Mesothelial cell of epicardium (in vitro differentiated cells): ENCODE measurements at places on chromosomes 12 and 14.

DNA sequence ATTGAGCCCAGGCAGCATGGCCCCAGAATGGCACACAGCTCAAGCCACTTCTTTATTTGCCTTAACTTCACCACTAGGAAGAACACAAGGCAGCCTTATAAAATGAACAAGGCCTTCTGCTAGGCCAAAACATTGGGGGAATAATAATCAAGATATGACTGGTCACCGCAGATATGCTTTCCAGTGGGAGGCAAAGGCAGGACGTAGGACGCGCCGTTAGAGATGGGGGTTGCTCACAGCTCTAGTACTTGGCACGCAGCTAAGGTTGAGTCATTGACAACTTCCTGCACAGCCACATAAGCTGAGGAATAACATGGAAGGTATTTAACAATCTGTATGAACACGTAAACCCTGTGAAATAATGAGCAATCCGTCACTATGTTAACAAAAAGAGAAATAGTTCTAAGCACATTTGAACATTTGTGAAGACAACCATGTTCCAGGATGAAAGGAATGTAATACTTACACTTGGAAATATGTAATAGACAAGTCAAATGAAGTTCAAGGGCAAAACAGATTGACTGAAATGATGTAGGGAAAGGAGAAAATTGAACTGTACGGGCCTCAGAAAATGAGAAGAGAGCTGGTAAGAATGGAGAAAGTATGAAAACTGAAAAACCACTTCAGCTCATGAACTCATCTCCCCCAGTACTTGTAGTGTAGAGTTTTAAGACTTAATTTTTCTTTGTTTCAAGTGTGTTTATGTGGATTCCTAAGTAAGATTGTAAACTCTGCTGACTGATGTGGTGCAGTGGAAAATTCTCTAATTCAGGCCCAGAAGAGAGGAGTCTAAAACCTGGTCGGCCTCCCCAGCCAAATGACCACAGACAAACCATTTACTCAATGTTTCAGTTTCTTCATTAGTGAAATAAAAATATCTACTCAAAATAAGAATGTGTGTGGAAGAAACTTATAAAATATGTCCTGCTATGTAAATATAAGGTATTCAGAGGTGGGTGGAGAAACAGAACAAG, 59.3 kb upstream of the CCDC91 start:
- H3K4me1 ChIP-seq, result peaks cover 40% of the 10 kb centered on the region
- H3K27ac ChIP-seq, result peak overlapping the region; percentile 77
- no peaks in the 10 kb centered on the region for H3K27me3 ChIP-seq
- H3K36me3 ChIP-seq, result no peaks in the 10 kb centered on the region
- DNase-seq, result peak; percentile 37

GRCh38 chr14:68873376-68873775, 80.5 kb upstream of the ZFP36L1 start:
- H3K4me1 ChIP-seq, result no peaks in the 10 kb centered on the region
- no peak for DNase-seq
- no peak overlapping the region for H3K4me3 ChIP-seq
- no peaks in the 10 kb centered on the region for H3K27me3 ChIP-seq
- peaks cover 58% of the 10 kb centered on the region for H3K36me3 ChIP-seq

- H3K4me3 ChIP-seq, result no peak overlapping the region
- DNase-seq, result no peak
Measured at GRCh38 chr12:51071663-51072062, 11.7 kb downstream of the CSRNP2 start.

GRCh38 chr14:71202881-71203280, 295.6 kb downstream of the PCNX1 start:
- DNase-seq, result no peak
- peaks cover 16% of the 10 kb centered on the region for H3K4me1 ChIP-seq
- peaks cover 1% of the 10 kb centered on the region for H3K27me3 ChIP-seq
- no peak overlapping the region for H3K4me3 ChIP-seq
- no peaks in the 10 kb centered on the region for H3K36me3 ChIP-seq

DNA sequence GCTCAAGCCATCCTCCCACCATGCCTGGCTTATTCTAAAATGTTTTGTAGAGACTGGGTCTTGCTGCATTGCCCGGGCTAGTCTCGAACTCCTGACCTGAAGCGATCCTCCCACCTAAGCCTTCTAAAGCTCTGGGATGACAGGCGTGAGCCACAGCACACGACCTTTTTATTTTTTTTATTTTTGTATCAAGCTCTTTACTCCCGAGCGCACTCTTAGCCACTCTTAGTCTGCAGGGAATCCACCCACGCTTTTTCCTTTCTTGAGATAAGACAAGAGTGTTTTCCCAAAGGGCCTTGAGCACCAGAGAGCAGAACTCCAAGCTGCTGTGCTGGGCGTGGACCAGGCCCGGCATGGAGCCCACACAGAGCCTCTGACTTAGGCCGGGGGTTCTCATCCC, 23.4 kb downstream of the MAP1LC3B2 start:
- H3K27ac ChIP-seq, result peak overlapping the region; percentile 79
- no peak overlapping the region for H3K4me3 ChIP-seq
- H3K4me1 ChIP-seq, result peaks cover 7% of the 10 kb centered on the region
- H3K36me3 ChIP-seq, result no peaks in the 10 kb centered on the region
- H3K27me3 ChIP-seq, result no peaks in the 10 kb centered on the region
- DNase-seq, result no peak

GRCh38 chr12:12201274-12201758, 65.5 kb downstream of the LRP6 start:
- peaks cover 57% of the 10 kb centered on the region for H3K36me3 ChIP-seq
- no peak for DNase-seq
- H3K4me1 ChIP-seq, result no peaks in the 10 kb centered on the region
- H3K27ac ChIP-seq, result no peak overlapping the region

GRCh38 chr12:109359131-109359690, 11.5 kb downstream of the MYO1H start:
- peaks cover 15% of the 10 kb centered on the region for H3K27me3 ChIP-seq
- H3K27ac ChIP-seq, result no peak overlapping the region
- no peak overlapping the region for H3K4me3 ChIP-seq
- DNase-seq, result no peak
- peaks cover 18% of the 10 kb centered on the region for H3K4me1 ChIP-seq
- H3K36me3 ChIP-seq, result no peaks in the 10 kb centered on the region

DNA sequence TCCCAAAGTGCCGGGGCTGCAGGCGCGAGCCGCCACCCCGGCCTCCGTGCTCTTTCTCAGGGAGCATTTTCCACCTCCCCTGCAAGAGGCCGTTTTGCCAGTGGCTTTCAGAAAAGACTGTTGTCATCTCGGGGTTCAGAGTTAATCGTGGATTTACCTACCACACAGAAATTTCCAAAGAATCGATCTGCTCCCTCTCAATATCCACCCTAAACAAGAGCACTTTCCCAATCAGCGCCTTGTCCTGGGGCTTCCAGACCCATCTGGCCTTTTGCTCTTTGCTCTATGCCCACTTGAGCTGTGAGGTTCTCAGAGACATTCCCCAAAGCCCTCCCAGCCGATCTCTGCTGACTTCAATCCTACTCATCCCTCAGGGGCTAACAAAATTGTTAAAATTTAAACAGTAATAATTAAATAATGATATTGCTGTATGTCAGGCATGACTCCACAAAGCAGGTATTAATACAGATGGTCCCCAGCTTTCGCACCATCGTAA, 86.6 kb downstream of the NINJ2 start:
- no peak overlapping the region for H3K4me3 ChIP-seq
- H3K27ac ChIP-seq, result no peak overlapping the region
- no peaks in the 10 kb centered on the region for H3K27me3 ChIP-seq

- no peaks in the 10 kb centered on the region for H3K36me3 ChIP-seq
- no peak for DNase-seq
- H3K4me1 ChIP-seq, result peaks cover 18% of the 10 kb centered on the region
- H3K27me3 ChIP-seq, result no peaks in the 10 kb centered on the region
- peak overlapping the region; percentile 35 for H3K27ac ChIP-seq
- no peak overlapping the region for H3K4me3 ChIP-seq
Measured at GRCh38 chr12:88733008-88733407, 152.7 kb upstream of the KITLG start.

DNA sequence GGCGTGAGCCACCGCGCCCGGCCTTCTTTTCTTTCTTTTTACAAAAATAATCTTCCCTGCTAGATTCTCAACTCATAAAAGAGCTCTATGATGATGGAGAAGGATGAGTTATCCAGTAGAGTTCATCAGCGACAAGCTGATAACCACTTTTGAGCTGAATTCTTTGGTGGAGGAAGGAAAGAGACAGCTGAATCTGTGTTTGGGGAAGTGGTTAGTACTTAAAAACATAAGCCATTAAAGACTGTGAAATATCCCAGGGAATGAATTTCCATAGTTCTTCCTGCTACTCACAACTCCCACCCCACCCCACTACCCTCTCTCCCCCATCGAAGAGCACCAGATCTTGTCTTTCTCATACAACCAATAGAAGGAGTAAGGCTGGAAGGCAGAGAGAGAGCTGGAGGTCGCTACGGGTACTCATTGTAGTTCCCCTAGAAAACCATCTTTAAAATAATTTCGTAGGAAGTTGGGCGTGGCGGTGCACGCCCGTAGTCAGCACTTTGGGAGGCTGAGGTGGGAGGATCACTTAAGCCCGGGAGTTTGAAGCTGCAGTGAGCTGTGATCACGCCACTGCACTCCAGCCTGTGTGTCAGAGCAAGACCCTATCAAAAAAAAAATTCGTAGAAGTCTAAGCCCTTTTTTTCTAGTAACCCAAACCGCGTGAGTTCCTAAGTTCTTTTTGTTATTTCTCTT, 647 bp upstream of the ESPL1 start:
- no peak for DNase-seq
- no peaks in the 10 kb centered on the region for H3K27me3 ChIP-seq
- H3K27ac ChIP-seq, result peak overlapping the region; percentile 93

DNA sequence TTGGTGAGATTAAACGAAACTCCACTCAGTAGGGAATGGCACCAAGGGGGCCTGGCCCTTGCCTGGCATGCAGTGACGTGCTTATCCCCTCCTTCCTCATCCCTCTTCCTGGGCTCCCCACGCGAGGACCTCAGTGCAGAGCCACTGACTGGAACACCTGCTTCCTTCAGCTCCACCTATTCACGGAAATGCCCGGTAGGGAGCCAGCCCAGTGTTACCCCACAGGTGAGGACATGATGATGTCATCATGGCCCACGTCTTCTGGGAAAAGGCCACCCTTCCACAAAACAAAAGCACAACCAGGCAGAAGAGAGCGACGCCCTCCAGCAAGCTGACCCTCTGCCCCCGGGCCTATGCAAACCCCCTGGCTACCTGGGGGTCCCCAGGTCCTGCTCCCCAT, 42.1 kb downstream of the CCDC85C start:
- no peaks in the 10 kb centered on the region for H3K27me3 ChIP-seq
- H3K4me3 ChIP-seq, result no peak overlapping the region
- peaks cover 2% of the 10 kb centered on the region for H3K36me3 ChIP-seq
- peaks cover 72% of the 10 kb centered on the region for H3K4me1 ChIP-seq
- H3K27ac ChIP-seq, result peak overlapping the region; percentile 80

DNA sequence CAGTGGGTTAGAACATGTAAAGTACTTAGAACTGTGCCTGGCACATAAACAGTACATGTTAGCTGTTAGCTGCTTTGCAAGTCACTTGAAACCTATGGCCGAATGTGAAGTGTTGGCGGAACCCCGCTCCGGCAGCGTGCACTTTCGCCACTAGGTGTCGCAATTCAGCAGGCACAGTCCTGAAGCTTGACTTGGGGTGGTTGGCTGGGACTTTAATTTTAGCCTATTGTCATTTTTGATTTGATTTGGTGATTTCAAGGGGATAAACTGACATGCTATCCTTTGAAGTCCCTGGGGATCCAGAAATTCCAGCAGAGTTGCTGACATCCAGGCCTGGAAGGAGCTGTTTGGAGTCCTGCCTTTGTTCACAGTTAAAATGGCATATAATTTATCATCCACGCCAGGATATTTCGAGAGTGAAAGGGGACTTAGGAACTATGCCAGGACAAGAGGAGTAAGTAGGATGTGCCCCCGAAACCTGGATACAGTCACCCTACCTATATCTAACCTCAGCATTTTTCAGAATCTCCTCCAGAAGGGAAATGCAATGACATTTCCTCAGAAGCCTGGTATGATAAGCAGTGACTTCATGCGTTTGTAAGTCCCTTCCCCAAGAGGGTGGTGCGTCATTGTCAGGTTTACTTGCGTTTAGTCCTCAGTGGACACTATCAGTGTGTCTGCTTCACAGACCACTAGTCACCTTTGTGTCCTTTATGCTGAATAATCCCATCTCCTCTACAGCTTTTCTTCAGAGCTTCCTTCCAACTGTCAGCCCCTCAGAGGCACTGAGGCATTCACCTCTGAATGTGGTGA, 3.5 kb upstream of the TSPAN9 start:
- DNase-seq, result peak; percentile 93
- H3K27me3 ChIP-seq, result no peaks in the 10 kb centered on the region
- H3K4me3 ChIP-seq, result no peak overlapping the region

DNA sequence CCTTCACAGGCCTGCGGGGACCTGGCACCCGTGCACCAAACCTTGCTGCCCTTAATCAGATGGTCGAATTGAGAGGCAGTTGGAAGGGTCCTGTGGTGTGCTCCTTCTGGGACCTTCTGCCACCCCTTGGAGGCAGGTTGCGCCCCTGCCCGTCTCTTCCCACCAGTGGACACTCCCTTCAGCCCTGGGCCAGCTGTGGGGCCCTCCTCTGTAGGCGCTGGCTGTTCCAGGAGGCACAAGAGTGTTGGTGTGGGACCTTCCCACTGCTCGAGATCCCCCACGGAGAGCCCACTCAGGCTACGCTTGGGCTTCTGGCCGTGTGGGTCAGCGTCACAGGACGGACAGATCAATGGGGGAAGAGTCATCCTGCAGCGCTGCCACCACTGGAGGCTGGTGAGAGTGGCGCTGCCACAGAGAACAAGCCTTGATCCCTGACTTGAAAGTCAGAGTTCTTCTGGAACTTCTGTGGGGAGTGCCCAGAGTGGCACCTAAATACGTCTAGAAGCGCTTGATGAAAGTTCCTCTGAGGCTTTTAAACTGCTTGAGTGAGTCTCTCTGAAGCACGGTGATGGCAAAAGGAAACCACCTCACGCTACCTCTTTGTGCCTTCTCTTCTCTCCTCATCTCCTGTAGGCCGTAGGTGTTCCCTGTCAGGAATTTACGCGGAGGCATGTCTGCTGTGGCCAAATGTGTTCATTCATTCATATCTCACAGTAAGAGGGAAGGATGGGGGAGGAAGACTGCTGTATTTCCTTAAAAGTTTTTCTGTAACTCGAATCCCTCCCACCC, 48.3 kb downstream of the TRAF3 start:
- H3K27me3 ChIP-seq, result no peaks in the 10 kb centered on the region
- no peak overlapping the region for H3K27ac ChIP-seq
- DNase-seq, result no peak
- H3K4me1 ChIP-seq, result peaks cover 20% of the 10 kb centered on the region

- H3K36me3 ChIP-seq, result no peaks in the 10 kb centered on the region
- no peaks in the 10 kb centered on the region for H3K27me3 ChIP-seq
- no peak for DNase-seq
- no peaks in the 10 kb centered on the region for H3K4me1 ChIP-seq
- no peak overlapping the region for H3K27ac ChIP-seq
- no peak overlapping the region for H3K4me3 ChIP-seq
Measured at GRCh38 chr12:19801941-19802340, 362.6 kb downstream of the AEBP2 start.

GRCh38 chr12:54053751-54054741, at the start of gene HOXC4:
Gene HOXC4 (plus strand): TSS chr12:54053835. CDS start chr12:54053923, 88 bp downstream.
- peaks cover 94% of the 10 kb centered on the region for H3K4me1 ChIP-seq
- H3K36me3 ChIP-seq, result peaks cover 8% of the 10 kb centered on the region
- no peak for DNase-seq
- peak within 1 kb of the TSS; percentile 70 for H3K4me3 ChIP-seq
- H3K27ac ChIP-seq, result peak within 1 kb of the TSS; percentile 91
